ENCODE measurements at places on chromosomes 3 and 15.

GRCh38 chr3:130739848-130740247, 6.8 kb downstream of the PIK3R4 start:
- no peak for DNase-seq

DNA sequence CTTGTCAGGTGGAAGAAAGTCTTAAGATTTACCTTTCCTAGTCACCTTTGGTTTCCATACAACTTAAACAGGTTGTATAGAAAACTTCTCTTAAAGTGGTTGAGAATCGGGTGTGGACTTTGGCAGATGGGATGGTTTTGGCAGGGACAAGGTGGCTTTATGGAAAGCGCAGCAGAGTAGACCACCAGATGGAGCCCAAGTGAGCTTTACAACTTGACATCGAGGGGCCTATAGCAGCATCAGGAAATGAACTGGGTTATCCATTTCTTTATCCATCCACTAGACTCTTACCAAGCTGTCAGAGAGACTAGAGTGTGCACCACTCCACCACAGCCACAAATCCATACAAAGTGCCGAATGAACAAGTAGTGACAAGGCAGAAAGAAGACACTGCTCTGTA, 85.3 kb upstream of the MBNL1 start:
- no peak for DNase-seq

DNA sequence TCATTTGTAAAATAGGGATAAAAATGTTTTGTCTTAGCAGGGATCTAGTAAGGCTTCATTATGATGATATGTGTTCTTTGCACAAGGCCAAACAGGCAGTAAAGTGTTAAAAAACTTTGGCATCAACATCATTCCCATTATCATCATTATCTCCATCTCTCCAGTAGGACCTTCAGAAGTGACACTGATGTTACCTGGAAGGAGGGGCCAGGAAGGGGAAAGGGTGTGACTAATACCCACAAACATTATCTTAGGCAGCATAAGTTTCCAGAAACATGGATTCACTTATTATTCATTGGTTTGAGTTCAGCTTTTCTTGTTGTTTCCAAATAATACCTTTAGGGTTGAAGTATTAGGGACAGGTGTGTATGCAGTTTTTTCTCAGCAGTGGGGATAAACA, 399.6 kb downstream of the PTPRG start:
- DNase-seq: no peak

DNA sequence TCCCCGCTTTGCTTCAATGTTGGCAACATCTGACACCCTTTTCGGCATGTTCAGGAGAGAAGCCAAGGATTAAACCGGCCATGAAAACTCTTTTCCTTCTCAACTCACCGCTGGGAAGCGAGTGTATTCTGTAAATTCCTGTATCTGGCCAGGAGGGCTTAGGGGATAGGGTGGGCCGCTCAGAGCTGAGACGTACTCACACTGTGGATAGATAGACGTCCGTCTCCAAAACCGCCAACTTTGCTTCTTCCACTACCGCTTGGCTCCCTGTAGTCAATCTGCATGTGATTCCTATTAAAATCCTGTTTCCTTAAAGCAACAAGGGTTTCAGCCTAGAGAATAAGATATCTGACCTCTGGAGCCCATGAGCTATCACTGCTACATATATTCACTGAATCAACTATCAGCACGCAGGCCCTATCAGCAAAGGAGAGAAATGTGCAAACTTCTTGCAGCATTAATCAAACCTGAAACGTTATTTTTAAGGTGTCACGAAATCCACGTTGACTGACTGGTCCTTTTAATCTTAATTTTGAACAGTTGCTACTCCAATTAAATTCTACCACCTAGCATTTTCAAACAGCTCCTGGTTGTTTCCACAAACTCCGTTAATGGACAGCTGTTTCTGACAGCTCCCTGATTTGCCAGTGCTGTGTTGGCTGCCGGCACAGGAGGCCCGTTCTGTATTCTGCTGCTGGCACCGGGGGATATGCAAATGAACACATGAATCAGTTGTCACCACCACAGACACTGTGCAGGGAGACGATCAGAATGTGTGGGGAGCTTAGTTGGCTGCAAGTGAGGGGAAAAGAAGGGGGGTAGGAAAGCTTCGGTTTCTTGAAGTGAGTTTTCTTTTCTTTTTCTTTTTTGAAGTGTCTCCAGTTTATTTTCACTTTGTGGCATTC, 438.9 kb upstream of the ARRDC4 start:
- DNase-seq: no peak

DNA sequence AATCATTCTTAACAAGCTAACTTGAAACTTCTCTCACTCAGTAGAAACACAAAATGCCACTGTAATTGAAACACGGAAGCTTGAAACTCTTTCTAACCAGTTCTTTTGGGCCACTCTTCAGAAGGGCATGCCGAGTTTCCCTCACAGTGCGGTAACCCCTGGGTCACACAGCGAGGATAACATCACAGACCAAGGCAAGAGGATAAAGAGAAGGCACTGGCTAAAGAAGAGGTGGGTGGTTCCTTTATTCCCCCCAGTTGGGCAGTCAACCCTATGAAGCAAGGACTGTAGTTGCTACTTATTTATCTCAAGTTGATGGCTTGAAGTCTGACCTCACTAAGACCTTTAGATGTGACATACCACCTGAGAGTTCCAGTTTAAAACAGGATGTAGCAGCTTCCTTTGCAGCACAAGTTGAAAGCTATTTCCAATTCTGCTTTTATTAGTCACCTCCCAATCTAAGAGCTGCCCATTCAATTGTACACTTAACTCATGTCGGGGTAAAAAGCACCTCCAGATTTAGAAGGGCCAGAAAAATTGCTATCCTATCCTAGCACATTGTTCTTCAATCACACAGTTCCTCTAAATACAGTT, 272.4 kb downstream of the TIGIT start:
- DNase-seq: no peak

DNA sequence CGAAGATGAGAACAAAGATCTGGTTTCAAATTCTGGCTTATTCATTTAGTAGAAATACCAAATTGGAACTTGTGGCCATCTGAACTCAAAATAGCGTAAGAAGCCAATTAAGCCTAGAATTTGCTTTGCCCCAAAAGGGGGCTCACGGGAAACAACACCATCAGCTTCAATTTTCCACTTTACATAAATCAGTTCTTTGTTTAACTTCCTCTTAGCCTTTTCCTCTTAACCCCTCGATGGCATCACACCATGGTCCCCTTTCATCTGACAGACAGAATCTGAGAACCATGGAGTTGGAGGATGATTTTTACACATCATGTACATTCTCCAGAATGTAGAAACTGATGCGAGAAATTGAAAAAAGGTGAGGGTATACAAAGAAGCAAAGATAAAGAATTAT, 207.0 kb downstream of the FOXP1 start:
- DNase-seq: no peak

- no peak for DNase-seq
Observed at GRCh38 chr3:99250821-99251355, 349.4 kb upstream of the DCBLD2 start.

Data from posterior vena cava (tissue), 2 donors.